Stromal cell of bone marrow (primary cell): ENCODE measurements at places on chromosomes 6 and 20.

DNA sequence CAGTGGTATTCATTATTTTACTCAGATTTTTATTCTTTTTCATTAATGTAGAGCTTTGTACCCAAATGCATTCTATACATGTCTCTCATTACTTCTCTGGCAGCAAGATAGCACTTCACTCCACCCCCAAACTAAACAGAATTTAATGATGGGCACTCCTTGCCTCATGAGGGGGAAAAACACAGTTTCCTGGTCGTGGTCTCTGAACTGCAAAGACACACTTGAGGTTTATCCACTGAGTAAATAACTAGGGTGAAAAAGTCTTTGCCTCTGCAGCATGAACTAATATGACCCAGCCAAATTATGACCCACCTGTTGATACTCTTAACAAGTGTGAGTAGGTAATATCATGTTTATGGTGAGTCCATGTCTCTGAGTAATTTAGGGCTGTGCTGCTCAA is 785.2 kb upstream of the FLRT3 start:
- DNase-seq: no peak

GRCh38 chr20:23080521-23080920 is 5.6 kb downstream of the CD93 start:
- DNase-seq: no peak

DNA sequence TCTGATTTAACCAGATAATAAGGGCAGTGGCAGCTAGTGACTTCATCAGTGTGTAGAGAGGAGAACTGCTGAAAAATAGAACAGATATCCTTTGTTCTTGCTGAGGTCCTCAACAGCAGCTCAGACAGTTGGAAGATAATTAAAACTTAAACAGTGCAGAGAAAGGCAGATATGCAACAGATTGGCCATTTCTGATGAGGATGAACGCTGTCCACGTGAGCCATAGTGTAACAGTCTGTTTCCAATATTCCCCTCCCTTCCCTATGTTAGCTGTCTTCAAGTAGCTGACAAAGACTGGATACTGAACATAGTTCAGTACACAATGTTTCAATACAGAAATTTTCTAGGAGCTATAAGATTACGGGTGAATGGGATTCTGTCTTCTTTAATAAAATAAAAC is 291.4 kb downstream of the BTBD9 start:
- DNase-seq: no peak

DNA sequence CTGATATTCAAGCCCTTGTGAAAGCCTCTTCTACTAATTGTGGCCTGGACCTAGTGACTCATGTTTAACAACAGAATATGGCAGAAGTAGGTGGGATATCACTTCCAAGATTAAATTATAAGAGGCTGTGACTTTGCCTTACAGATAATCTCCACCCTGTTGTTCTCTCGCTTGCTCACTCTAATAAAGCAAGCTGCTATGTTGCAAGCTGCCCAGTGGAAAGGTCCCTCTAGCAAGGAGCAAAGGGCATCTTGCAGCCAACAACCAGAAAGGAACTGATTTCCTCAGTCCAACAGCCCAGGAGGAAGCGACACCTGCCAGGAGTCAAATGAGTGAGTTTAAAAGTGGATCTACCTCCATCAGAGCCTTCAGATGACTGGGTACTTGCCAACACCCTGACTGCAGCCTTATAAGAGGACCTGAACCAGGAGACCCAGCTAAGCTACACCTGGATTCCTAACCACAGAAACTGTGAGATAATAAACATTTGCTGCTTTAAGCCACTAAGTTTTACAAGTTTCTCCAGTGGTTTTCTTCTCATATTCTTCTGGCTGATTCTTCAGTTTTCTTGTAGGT is 112.6 kb downstream of the FRK start:
- no peak for DNase-seq

DNA sequence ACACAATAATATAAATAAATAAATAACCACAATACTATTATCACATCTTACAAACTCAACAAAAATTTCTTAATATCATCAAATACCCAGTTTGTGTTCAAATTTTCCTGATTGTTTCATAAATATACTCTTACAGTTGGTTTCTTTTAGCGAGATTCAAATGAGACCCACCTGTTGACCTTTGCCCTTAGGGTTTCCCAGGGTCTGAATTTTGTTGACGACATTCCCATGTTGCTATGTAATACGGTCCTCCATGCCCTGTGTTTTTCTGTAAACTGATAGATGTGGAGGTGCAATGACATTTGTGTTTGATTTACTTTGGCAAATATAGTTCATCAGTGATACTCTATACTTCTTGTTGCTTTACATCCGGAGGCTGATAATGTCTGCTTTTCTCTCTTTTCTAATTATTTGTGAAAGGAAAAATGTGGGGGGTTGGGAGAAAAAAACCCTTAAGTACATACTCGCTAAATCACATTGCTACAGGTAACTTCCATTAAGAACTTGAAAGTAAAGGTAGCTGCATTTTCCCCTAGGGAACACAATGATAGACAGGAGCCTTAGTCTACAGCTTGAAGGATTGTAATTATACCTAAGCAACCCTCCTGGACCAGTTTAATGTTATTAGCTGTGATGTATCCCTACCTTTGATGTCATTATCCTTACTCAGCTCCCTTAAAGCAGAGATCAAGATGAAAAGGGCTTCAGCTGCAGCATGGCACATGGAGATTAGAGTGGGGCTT is 6.6 kb downstream of the MOG start:
- no peak for DNase-seq

- no peak for DNase-seq
Measured at GRCh38 chr6:26389349-26389894, 6.5 kb downstream of the BTN2A2 start.

GRCh38 chr6:145863366-145863765 is 48.8 kb upstream of the FBXO30 start:
- no peak for DNase-seq

GRCh38 chr6:123838505-123839234 is 35.0 kb downstream of the NKAIN2 start:
- no peak for DNase-seq

GRCh38 chr20:1427457-1428054 is 34.7 kb upstream of the FKBP1A start:
- no peak for DNase-seq

DNA sequence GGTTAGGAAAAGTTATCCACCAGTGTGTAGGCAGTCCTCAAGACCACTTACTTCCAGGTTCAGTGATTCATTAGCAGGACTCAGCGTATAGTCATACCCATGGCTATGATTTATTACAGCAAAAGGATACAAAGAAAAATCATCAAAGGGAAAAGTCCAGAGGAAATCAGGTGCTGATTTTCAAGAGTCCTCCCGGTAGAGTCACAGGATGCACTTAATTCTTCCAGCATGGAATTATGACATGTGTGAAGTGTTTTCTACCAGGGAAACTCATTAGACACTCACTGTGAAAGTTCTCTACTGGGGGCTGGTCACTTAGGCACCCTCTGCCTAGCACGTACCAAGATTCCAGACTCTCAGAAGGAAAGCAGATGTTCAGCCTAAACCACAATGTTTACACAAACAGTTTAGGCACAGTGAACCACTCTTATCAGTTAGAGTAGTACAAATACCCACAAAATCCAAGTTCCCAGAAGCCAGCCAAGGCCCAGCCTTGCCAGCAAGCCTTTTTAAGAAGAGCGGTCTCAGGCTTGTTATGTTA is 10.2 kb downstream of the WFDC3 start:
- DNase-seq: peak; percentile 55

DNA sequence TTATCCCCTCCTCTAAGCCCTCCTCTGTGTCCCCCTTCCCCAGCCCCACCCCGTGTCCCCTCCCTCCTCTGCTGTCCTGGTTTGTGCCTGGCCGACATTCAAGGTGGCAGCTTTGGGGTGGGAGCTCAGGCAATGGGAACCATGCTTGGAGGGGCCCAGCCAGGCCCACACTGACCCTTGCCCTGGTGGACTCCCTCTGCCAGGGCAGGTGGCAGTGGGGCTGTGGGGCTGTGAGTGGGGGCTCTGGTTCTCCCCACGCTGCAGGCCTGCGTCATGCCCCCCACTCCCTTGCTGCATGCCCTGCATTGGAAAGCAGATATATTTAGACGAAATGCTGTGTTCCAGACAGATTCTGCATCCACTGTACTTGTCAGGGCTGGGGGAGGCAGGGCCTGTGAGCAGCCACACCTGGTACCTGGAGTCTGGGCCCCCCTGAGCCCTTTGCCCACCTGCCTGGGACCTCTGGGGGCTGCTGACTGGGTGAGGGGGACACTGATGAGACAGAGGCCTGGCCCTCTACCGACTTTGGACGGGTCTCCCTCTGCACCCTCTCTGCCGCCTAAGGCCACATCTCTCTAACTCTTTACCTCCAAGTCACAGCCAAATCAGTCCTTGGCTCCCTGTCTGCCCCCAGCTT is 14.2 kb downstream of the DLGAP4 start:
- DNase-seq: no peak

DNA sequence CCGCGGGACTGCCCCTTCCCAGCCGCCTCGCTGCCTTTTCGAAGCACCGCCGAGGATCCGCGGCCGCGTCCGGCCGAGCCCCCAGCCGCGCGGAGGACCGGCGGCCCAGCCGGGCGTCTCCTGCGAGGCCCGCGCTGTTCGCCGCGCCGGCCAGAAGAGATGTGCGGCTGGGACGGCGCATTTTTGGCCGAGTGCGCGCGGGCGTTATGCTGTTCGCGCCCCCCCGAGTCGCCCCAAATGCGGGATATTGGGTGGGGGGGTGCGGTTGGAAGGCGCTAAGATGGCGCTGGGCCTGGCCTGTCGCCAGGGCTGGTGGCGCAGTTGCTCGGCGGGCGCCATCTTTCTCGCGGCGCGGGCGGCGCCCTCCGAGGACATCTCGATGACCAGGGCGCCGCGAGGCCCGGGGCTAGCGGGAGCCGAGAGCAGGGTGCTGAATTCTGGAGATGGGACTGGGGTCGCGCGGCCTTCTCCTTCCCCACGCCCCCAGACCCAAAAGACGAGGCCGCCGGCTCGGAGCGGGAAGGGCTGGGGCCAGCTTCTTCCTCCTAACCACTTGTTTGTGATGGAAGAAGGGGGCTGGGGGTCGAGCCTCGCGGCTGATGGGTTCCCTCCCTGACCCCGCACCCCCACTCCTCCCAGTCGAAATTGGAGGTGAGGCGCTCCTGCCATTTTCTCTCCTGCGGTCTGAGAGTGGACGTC is 1.5 kb downstream of the BICRAL start:
- no peak for DNase-seq

- DNase-seq: no peak
Measured at GRCh38 chr6:30618270-30618797, 694 bp downstream of the MRPS18B start.
